GM23248 (cell line): ENCODE measurements at places on chromosomes 7 and 10.
A peak's percentile ranks its signal among the peaks of the same experiment; 100 is the strongest.

DNA sequence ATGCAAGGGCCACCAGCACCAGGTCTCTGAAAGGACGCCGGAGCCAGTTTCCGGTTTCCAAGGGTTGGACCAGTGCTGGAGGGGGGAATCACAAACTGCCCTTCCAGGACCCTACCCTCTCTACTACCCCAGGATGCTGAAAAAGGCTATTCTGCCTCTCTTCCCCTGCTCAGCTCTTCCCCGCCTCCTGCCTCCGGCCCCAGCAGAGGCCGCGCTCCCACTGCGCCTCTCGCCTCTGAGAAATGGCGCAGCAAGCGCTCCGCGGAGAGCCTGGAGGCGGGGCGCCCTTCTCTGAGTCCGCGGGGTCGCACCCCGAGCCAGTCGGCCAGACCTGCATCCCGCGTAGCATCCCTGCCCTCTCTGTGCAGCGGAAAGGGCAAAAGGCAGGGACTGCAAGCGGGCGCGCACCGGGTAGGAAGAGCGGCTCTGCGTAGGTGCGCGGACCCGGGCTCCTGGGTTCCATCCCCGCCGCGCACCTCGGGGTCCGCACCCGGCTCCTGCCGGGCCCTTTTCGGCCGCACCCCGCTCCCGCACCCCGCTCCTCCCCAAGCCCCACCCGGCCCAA lies 476 bp upstream of the RET start:
- DNase-seq: peak; percentile 20

GRCh38 chr7:44823255-44823781 lies 24.6 kb downstream of the H2AZ2 start:
- DNase-seq: no peak

- no peak for DNase-seq
Observed at GRCh38 chr10:121822180-121822579, 105.7 kb downstream of the ATE1 start.

- no peak for DNase-seq
Observed at GRCh38 chr10:78869508-78870454, 199.0 kb upstream of the ZMIZ1 start.

GRCh38 chr7:96968981-96969380 lies 36.4 kb upstream of the DLX6 start:
- DNase-seq: no peak

DNA sequence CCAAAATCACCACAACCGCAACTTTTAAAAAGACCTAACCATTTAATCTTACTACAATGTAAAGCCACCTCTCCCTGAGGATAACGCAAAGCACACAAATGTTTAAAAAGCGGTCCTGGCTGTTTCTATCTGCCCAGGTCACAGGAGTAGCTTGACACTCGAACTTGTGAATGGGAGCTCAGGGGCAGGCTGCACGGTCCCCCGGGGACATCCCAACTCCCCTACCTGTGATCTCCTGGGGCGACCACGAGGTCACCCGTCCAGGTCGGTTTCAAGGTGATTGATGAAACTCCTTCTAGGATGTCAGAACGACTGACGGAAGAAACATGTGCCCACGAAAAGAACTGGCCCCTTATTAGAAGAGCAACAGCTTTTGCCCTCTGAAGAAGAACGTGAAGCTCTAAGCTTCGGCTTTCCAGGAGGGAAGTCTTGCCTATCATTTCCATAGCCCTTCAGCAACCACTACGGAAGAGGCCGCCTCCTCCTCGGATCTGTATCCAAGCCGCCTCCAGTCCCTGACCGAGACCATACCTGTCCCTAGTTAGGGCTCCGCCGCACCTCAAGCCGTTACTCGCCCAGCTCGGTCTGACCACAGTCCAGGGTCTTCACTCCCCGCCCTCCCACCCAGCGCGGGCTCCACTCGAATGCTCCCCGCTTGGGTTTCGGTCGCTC lies 459 bp downstream of the CYCS start:
- DNase-seq: peak; percentile 65

DNA sequence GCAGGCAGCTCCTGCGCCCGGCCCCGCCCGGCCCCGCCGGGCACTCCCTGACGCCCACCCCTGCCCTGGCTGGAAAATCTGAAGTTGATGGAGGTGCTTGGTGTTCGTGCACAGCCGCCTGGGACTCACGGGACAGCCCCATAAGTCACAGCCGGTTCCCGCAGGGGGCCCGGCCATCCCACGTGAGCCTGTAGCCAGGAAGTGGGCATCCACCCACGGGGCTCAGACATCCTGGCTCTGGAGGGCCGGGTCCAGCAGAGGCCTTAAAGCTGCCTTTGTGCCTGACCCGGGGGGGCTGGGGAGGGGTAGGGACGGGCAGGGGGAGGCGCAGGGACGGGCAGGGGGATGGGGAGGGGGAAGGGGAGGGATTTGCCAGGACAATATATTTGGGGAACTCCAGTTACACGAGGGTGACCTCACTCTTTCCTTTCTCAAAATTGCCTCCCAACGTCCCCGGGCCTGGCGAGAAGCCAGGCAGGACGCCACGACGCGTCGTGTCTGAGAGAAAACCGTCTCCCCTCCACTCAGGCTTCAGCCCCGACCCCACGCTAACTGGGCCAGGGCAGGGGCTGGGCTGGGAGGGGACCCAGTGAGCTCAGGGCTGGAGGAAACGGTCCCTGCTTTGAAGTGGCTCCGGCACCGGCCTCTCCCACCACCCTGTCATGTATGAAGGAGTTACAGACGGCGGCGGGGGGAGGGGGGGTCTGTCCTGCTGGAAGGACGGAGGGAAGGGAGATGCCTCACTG lies 82.1 kb upstream of the PDGFA start:
- DNase-seq: peak; percentile 37

DNA sequence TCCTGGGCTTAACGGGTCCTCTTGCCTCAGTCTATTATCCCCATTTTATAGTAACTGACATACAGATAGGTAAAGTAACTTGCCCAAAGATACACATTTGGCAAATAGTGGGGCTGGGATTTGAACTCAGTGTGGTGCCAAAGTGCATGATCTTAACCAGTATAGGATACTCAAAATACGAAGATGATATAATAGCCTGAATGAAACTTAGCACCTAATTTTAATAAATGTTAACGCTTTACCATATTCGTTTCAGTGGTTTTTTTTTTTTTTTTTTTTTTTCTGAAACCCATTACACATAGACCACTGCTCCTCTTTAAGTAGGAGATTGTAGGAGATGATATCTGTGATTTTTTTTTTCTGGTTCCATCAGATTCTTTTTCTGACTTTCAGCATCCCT lies 21.4 kb downstream of the ACTR3B start:
- DNase-seq: no peak

- no peak for DNase-seq
Observed at GRCh38 chr10:112945811-112946210, 4.2 kb upstream of the TCF7L2 start.
